ENCODE measurements at places on chromosomes 5 and 9.

DNA sequence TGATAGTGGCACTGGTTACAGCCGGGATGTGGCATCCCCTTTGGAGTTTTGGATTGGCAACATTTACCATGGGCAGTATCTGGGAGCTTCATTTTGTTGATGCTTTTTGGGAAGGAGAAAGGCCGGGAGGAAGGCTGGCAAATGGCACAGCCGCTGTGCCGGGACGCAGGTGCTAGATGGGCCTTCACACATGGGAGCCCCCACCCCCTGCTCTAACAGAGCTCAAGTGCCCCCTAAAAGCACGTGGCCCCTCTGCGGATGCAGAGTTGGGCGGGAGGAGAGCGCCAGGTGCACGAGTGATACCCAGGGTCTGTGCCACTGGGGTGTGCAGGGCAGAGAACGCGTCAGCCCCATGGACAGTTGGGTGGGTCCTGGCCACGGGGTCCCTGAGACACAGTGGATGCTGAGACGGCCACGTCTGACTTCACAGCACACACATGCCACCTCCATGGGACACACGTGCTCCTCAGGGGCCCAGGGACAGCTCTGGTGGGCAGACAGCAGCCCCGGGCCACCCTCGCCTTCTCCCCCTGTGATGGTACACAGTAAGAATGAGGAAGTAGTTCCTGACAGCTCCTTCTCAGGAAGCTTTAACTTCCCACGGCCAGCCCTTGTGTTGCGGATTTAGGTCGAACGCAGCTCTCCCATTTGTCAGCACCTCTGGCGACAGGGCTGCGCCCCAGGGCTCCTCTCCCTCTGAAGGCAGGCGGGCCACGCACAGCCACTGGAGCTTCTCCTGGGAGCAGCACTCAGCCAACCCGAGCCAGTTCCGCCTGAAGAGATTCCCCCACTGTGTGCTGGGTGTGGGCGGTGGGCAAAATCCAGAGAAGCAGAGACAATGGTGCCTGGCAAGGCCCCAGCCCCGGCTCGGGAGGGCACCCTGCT, 10.8 kb downstream of the SLC9A3 start:
- no peak for DNase-seq

DNA sequence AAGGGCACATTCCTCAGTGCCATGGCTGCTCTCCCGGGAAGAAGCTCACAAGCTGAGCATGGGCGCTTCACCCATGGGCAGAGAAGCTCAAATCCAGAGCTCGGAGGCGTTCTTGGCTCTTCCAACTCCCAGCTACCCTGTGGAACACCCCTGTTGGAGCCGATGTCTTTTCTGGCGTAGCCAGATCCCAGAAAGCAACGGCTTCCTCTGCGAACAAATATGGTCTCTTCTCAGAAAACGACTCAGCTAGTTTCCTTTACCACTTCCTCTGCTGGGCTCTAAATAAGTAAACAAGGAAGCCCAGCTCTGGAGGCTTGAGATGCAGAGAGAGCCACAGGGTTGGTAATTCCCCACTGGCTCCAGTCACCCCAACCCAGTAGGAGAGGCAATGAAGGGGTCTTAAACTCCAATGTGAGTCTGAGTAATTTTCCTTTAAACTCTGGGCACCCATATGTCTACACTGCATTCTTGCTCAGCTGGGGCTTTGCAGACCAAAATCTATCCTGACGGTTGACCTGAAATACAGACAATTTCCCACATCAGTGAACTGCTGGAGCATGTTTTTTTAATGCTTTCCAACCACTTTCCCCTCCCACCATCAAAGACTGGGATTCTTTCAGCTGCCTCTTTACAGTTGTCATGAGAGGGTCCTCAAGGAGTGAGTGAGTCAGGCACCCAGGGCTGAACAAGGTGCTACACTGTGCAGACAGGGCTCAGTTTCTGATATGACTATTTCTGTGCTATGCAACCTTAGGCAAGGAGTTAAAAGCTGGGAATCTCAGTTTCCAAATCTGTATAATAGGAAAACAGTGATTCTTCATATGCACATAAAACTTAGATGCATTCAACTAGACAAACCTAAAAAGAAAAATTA, at the start of gene LCP2:
Gene LCP2, minus strand, starts transcription at position 189 of the 874 bp plus-strand sequence. Its CDS starts 166 bp downstream, at position 23.
- DNase-seq = peak; percentile 66

GRCh38 chr5:54063817-54064216, 246.6 kb downstream of the ARL15 start:
- DNase-seq = no peak

- DNase-seq = no peak
Observed at GRCh38 chr9:92612292-92612691, 57.6 kb downstream of the IPPK start.

DNA sequence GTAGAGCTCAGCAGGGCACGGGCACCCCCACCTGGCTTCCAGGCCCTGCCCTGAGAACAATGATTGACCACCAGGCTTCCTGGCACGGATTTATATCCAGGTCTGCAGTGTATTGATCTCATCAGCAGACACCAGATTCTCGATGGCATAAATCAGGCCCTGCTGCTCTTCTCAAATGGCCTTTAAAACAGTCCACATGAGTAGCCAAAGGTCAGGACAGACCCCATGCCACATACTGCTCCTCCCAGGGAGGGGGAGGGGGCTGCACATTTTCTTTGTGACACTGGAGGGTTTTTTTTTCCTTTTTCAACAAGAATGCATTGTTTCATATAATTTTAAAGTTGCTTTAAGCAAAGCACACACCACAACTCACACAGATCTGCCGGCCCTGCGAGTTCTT, 85.4 kb downstream of the SEMA4D start:
- no peak for DNase-seq

DNA sequence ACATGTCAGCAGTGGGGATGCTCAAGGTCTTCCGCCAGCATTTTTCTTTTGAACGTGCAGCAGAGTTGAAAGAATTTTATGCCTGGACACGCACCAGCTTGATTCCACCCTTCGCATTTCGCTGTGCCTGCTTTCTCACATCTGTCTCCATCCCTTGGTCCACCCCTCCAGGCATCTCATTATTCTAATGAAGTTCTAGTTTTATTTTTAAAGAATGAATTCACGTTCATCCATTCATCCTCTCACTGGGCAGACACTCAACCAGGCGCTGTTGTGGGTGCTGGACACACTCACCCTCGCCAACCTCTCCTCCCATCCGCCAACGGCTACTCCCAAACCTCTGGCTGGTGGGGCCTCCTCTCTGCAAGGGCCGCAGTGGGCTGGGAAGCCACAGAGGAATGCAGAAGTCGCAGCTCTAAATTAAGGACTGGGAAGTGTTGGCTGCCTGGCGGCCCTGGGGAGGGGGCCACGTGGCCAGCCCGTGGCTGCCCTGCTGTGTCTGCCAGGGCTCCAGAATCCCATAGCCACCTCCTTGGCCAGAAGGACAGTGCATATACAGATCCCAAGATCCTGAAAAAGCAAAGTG, 6.7 kb downstream of the SUSD3 start:
- no peak for DNase-seq

DNA sequence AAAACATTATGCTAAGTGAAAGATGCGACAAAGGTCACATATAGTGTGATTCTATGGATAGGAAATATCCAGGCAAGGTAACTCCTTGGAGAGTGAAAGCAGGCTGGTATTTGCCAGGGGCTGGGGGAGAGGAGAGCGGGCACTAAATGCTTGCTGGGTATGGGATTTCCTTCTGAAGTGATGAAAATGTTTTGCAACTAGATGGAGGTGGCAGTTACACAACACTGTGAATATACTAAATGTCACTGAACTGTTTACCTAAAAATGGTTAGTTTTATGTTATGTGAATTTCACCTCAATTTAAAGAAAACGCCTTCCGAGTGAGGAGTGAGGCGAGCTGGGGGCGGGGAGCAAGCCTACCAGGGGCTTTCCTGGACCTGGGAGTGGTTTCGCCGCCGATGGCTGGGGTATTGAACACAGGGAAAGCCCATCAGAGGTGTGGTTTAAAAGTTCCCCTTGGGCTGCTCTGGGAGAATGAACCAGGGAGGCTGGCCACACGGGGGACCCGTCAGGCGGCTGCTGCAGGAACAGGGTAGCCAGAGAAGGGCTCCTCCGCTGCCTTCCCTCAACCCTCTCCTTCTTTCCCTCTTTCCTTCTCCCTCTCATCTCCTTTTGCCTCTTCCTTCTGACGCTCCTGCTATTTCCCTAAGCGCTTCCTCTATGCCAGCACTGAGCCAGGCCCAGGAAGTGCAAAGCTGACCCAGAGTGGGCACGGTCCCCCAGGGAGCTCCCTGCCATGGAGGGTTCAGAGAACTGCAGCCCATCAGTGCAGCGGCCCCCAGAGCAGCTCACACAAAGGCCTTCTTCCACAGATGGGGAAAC, 4.9 kb downstream of the AKNA start:
- DNase-seq = peak; percentile 80

GRCh38 chr5:173890195-173890991, 2.2 kb downstream of the CPEB4 start:
- DNase-seq = peak; percentile 22

- DNase-seq = no peak
Observed at GRCh38 chr9:100286257-100286656, 66.5 kb downstream of the TEX10 start.

- DNase-seq = no peak
Observed at GRCh38 chr5:79743846-79744605, 54.4 kb downstream of the CMYA5 start.

- no peak for DNase-seq
Observed at GRCh38 chr5:117690612-117691011, 1116.0 kb upstream of the SEMA6A start.

DNA sequence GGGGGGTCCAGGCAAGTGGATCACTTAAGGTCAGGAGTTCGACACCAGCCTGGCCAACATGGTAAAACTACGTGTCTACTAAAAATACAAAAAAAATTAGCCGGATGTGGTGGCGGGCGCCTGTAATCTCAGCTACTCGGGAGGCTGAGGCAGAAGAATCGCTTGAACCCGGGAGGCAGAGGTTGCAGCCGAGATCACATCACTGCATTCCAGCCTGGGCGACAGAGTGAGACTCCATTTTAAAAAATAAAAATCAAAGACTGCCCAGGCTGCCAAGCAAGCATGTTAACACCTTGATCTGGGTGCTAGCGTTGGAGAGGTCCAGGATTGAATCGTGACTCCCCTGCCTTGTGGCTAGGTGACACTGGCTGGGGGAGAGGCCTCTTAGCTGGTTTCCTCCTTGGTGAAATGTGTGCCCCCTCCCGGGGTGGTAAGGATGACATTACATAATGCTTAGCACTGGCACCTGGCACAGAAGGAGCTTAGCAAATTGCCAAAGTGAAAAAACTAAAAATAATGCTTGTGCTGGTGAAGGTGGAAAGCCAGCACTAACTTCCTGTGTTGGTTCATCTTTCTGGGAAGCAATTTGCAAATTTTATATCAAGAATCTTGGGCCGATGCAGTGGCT, 2.2 kb upstream of the CIZ1 start:
- DNase-seq = no peak

- DNase-seq = no peak
Observed at GRCh38 chr9:75775966-75776691, 114.3 kb upstream of the PCSK5 start.

- no peak for DNase-seq
Observed at GRCh38 chr9:132505991-132506655, 76.3 kb upstream of the BARHL1 start.

DNA sequence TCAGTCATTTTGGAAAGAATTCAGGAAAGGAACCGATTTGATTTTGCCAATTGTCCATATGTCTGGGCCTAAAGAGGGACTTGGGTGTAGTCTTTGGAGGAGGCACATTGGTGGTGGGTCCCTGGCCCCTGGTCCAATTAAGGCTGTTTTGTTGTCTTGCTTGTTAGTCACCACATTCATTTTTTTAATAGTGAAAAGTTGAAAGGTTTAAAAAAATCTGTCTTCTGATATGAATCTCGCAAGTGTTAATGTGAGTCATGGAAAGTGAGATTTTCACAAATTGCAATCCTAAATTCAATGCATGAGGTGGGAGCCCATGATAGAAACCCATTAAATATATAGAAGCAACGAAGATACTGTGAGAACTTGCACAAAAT, 165.9 kb upstream of the OTULINL start:
- peak; percentile 33 for DNase-seq

- DNase-seq = no peak
Observed at GRCh38 chr9:37082214-37082765, 38.1 kb upstream of the ZCCHC7 start.

- no peak for DNase-seq
Observed at GRCh38 chr9:112369817-112370216, 10.1 kb upstream of the HSDL2 start.

- DNase-seq = peak; percentile 10
Observed at GRCh38 chr9:94096819-94097577, 12.7 kb downstream of the PTPDC1 start.

GRCh38 chr9:35923927-35924763, 14.9 kb downstream of the SPAAR start:
- DNase-seq = peak; percentile 69

DNA sequence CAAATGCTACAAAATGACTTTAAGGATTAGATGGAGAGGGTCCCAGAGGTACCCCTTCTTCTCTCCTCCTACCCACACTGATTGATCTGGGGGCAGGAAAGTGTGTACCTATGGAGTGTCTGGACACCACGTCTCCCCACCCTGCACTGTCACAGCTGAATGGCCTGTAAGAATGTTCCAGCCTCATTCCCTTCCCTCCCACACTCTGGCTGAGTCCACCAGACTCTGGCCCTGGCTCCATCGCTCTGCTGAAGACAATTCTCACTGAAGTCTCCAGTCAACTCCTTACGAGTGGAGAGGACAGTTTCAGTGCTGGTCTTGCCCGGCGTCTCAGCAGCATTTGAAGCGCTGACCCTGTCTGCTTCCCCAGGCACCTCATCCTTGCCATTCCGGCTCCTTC, 105.8 kb downstream of the TTLL11 start:
- no peak for DNase-seq

- no peak for DNase-seq
Observed at GRCh38 chr9:137787786-137788505, 89.6 kb upstream of the CACNA1B start.

GRCh38 chr5:62647241-62647640, 68.6 kb downstream of the LRRC70 start:
- DNase-seq = no peak

DNA sequence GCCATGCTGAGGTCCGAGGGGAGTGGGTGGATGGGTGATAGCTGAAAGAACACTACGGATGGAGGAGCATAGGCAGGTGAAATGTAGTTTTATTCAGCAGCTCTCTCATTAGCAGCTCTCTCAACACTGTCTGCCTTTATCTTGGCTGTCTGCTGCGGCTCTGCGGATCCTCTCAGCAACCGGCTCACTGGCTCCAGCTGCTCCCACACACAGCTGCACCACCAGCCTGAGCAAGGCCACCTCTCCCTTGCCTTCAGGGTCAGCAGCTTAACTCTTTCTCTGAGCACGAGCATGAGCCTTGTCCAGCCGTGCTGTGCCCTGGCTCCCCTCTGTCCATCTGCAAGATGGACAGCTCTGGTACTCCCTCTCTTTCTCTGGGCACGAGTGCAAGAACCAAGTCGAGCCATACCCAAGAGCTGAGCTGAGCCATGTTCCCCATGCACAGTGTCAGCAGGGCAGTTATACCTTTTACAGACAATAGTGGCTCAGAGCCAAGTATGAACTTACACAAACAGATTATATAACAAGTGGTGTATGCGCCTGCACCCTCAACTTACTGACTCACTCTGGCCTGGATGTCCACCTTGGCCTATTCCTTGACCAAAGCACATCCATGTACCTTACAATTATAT, 108.5 kb downstream of the MACIR start:
- DNase-seq = no peak

Data from activated CD4-positive, alpha-beta T cell treated with anti-CD3 and anti-CD28 coated beads for 48 hours (primary cell).